ENCODE measurements at places on chromosomes 6 and 20. TPM values are rescaled to one million over a fixed set of nuclear protein-coding genes. Genes with fewer than 3 reads are reported as not detected.

DNA sequence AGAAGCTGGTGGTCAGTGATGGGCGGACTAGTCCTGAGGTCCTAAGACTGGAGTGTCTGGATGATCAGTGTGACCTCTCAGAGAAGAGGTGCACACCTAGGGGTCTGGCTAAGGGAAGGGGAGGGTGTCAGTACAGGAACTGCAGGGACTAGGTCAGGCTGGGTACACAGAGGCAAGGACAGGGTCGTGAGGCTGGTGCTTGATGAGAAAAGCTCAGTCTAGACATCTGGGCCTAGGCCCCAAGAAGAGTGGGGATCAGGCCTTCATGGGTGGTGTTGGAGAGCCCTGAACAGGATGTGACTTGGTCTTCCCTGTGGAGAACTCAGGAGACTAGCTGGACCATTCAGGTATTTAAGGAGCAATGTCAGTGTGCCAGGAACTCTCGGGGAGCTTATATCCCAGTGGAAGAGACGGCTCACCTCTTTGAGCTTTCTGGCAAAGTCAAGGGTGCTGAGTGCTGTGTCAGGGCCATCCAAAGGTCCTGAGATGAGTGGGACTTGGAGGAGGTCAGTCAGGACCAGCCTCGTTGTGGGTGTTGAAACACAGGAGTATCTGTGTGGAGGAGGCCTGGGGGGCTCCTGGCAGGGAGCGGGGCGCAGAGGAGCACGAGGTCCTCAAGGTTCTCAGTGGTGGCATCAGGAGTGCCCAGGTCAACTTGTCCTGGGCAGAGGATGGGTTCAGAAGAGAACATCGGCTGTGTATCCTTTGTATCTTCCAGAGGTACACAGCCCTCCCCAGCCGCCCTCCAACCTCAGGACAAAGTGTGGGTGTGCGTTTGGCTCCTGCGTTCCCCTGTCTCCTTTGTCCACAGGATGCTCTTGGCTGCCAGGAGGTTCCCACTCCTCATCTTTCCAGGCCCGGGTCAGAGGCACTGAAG lies 13.3 kb upstream of the MYT1 start:
- no peak for DNase-seq

The BPIFB1 gene
- not detected for total RNA-seq

The IL17F gene
- total RNA-seq = not detected

The POM121L2 gene
- not detected for total RNA-seq

- no peak for DNase-seq
Observed at GRCh38 chr6:34032856-34033255, 113.0 kb downstream of the GRM4 start.

DNA sequence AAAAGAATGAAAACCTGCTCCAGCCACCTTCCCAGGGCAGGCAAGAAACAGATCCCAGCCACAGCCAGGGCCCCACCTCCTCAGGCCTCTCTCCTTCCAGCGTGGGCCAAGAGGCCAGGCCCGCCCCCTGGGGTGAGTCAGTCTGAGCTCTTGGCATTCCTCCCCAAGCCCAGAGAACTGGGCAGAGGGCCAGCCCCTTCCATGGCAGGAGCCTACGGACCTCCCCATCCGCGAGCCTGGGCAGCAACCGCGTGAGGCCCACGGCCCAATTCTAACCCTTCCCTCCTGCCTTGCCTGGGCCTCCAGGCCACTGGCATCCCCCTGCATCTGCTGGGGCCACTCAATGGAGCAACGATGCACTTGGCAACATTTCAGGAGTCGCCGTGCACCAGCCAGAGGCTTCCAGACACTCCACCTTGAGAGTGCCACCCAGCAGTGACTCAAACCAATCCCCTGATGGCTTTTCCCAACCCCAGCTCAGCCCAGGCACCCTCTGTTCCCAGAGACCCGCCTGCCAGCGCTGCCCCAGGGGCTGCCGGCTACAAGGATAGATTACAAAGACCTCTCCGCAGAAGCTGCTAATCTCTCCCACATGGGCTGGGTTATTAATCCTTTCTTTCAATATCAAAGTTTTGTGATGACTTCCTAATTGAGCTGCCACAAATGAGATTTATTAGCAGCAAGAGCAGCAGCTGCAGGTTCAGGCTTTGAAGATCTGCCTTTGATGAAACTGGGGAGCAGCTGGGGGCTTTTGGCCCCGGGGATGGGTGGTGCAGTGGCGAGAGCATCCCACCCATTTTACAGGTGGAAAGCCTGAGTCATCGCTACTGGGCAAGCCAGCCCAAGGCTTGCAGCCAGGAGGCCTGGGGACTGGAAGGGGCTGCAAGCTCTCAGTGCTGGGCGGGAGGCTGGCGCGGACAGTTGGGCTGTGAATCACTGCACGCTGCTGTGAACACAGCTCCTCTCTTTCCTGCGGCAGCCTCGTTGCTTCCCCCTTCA lies 85.7 kb downstream of the NFATC2 start:
- DNase-seq = no peak

The C6orf52 gene
- total RNA-seq = not detected

DNA sequence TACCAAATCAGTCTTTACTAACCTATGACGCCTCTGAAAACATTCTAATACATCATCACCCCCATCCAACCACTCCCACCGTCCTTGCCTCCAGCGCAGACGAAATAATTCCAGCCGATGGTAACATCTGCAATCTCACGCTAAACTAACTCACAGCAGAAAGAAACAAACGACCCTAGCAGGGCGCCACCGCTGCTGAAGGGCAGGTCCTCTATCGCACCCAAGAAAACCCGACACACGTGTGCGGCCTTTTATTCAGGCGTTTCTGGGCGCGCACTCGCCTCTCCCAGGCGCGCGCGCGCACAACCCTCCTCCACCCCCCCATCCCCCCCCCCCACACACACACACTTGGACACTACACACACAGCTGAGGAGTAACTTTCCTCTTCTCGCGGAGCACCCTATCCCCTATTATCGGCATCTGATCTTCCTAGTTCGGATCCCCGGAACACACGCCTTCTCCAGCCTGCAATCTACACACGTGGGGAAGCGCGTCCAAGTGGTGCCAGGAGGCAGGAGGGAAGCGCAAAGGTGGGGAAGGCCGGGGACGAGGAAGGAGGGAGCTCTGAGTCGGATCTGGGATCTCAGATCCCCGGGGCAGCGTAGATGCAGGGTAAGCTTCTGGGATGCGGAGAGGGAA lies 1.4 kb downstream of the GFOD1 start:
- no peak for DNase-seq

GRCh38 chr20:6954219-6954618 lies 186.7 kb downstream of the BMP2 start:
- DNase-seq = no peak

DNA sequence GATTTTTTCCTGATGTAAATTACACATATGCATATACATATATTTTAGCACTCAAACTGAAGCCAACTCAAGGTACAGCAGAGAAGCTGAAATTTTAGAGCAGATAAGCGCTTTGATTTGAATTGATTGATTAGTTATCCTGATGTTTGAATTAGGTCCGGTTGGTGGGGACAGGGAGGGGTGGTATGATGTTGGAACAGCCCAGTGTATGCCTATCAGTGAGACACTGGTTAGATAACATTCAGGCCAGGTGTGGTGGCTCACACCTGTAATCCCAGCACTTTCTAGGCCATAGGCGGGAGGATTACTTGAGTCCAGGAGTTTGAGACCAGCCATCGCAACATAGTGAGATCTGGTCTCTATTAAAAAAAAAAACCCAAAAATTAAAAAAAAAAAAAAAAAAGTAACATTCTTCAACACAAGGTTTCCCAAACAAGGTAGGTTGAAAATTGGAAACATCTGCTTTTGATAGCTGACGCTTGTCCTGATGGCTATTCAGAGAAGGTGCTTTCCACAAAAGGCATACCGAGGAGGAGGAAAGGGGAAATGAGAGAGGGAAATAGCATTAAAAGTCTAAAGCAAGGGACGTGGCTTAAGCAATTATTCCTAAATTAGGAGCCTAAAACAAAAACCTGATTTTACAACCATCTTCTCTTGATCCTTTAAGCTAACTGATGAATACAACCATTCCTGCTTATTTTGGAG lies 288.4 kb upstream of the JARID2 start:
- DNase-seq = no peak

The SLC25A27 gene
- total RNA-seq = 1.7 TPM

The CCN2 gene
- not detected for total RNA-seq

DNA sequence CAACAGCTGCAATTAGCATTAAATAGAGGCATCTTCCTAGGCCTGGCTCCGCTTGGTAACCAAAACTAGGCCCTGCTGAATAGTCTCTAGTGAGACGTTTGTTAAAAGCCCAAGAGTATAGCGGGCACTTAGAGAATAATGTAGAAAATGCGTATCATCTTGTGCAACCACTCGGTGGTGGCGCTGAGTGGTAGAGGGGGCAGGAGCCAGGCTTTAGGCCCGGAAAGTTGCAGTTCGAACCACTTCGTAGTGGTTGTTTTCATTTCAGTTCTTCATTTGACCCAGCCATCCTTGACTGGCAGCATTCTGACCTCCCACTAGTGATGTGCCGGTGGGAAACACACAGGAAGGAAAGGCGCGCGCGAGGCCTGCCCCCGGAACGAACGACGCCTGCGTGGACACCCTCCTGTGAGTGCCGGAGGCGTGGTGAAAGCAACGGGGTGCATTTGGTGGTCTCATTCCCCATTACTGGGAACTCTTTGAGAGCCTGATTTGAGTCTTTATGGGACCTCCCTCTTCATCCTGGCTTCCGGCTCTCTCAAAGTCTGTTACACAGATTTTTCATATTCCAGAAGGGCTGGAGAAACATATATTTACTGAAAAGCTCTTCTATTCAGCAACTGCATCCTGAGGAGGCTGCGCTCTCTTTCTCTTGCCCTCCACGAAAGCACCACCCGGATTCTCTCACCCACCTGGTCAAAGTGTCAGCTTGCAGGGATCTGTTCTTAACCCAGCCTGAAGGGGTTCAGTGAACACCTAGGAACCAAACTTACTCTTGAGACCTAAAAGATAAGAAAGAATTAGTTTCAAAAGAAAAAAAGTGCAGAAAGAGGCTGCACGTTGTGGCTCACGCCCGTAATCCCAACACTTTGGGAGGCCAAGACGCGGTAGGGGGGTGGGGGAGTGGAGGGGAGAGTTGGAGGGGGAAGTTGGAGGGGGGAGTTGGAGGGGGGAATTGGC lies 18.2 kb downstream of the GPX5 start:
- DNase-seq = no peak

- no peak for DNase-seq
Observed at GRCh38 chr6:912871-913835, 220.2 kb upstream of the EXOC2 start.

GRCh38 chr6:38549795-38550194 lies 89.9 kb downstream of the BTBD9 start:
- DNase-seq = no peak

GRCh38 chr20:57567471-57568079 lies 6.7 kb downstream of the PCK1 start:
- no peak for DNase-seq

The WFDC5 gene
- total RNA-seq = not detected

The MEI4 gene
- not detected for total RNA-seq

The UTRN gene
- total RNA-seq = 591 TPM

The PDRG1 gene
- 10.4 TPM for total RNA-seq

The TSPYL4 gene
- 21.5 TPM for total RNA-seq

The CLPSL2 gene
- total RNA-seq = not detected

DNA sequence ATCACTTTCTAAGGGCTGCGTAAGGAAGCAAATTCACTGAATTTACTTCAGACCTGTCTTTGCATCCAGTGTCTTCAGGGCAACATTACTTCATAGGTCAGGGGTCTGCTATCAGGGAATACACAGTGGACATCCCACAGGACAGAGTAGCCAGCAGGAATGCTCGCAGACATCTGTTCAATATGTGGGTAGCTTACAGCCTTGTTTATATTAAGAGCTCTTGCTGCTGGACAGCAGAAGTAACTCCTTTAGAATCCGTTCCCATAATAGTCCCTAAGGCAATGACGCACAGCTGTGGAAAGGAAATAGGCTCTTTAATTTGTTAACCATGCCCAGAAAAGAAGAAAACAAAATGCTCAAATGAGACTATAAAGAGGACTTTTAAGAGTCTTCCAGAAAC lies 198.7 kb downstream of the MOXD1 start:
- DNase-seq = no peak

GRCh38 chr6:158164579-158165170 lies 3.4 kb downstream of the SERAC1 start:
- DNase-seq = no peak

DNA sequence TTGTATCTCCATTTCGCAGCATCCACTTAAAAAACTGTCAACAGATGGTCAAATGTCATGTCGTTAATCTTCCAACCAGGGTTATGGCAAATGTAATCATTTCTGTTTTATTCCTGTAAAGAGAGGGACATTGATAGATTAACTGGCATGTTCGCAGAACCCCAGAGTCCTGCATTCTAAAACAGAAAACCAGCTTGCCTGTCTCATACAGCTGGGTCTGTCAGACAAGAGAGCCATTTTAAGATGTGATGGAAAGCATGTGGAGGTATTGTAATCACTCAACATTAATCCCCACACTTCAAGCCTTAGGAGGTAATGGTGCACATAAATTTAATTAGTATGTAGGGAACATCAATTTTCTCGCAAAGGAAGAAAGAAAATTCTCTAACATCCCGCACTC lies 4.4 kb downstream of the SMLR1 start:
- no peak for DNase-seq

GRCh38 chr20:17320456-17320855 lies 93.6 kb downstream of the PCSK2 start:
- no peak for DNase-seq

DNA sequence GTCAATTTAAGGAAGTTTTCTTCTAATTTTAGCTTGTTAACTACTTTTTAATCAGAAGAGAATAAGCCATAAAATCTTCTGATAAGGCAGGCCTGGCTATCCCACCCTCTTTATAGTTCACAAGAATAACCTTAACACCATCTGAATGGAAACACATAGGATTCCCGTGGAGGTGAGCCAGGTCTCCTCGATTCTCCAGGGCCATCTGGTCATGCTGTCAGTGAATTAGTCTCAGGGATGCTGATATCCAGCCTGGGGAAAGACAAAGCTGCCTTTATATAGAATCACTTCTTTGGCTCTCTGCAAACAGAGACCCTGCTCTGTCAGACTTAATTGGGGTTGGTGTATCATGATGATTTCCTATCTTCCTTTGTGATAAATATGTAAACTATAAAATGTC lies 30.1 kb upstream of the TAGAP start:
- DNase-seq = no peak

GRCh38 chr20:38620441-38620840 lies 18.8 kb downstream of the ARHGAP40 start:
- no peak for DNase-seq

- no peak for DNase-seq
Observed at GRCh38 chr6:105800398-105800797, 285.7 kb upstream of the PRDM1 start.

GRCh38 chr6:123127807-123128206 lies 131.8 kb downstream of the CLVS2 start:
- no peak for DNase-seq

All from natural killer cell (primary cell).